Cerebellum (tissue), 4 donors: ENCODE measurements at places on chromosomes 4 and X.

DNA sequence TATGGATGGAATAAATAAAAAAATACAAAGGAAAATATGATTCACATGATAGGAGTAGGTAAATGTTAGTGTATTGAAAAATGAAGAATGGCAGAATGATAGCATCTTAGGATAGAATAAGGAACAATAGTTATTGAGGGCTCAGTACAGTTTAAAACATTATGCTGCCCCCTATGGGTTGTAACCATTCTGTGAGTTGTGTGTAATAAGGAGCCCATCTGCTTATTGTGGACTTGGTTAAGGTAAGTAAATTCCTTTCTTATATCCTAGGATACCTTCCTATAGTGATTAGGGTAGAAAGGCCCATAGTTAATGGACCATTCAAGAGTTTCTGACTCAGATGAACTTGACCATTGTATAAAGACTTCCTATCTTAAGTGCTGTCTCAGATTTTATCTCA is 195.8 kb downstream of the PDHA2 start:
- DNase-seq = no peak

DNA sequence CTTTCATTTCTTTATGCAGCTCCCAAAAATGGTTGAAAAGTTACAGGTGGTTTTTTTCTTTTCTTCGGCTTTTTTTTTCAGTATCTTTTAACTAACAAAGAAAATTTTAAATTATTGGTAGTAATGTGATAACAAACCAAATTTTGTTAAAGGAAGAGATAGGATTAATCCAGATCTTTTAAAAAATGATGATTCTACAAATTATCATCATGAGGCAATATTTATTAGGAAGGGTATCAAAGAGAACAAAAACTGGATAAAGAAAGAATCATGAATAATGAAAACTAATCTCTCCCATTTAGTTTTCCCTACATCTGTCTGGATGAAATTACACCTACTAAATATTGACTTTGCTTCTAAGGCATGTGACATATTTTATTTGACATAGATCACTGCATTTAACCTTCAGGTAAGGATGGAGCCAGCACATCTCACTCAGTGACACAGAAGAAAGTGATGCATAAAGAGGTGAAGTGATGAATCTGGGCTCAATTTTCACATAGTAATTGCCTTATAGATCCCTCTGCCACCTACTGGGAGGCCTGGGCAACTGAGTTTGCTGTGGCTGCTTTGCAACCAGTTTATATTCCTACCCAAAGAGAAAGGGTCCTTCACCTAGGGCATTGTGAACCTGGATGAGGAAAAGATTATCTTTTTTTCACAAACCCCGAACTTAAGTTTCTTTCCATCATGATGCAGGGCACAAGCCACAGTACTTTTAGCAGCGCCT is 155.6 kb downstream of the HNRNPD start:
- no peak for DNase-seq

DNA sequence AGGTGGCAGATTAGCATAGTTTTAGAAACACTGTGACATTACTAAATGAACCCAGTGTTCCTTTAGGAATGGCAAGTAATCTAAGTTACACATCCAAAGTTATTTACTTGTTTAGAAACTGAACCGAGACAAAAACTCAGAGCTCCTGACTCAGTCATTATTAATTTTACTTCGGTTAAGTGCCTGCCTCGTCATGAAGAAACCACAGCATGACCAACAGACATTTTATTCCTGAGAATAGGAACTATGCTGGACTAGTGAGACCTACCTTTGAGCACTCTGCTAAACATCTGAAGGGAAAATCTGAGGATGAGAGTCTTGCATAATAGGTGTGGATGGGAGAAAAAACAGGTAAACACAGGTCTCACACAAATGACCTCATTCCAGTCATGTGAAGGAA is 2.5 kb downstream of the BEX1 start:
- no peak for DNase-seq

DNA sequence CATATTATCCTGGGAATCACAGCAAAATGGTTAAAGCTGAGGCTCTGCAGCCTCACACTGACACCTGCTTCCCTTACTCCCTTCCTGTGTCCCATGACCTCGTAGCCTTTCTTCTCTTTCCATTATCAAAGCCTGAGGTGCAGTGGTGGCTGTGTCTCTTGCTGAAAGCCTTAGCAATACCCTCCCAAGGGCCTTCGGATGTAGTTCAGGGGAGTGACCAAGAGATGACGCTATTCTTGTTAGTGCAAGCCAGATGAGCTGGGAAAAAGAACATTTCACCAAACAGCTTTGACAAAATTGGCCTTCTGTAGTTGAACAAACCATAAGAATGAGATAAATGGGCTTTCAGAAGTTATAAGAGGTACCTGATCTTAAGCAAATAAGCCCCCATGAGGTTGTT is 31.6 kb downstream of the SMIM10L2A start:
- DNase-seq = no peak

GRCh38 chr4:141660880-141661279 is 24.5 kb downstream of the IL15 start:
- DNase-seq = no peak

- no peak for DNase-seq
These were observed 9.1 kb downstream of the ASMTL start for GRCh38 chrX:1443496-1444075.

GRCh38 chr4:121534187-121534586 is 153.4 kb upstream of the QRFPR start:
- no peak for DNase-seq

DNA sequence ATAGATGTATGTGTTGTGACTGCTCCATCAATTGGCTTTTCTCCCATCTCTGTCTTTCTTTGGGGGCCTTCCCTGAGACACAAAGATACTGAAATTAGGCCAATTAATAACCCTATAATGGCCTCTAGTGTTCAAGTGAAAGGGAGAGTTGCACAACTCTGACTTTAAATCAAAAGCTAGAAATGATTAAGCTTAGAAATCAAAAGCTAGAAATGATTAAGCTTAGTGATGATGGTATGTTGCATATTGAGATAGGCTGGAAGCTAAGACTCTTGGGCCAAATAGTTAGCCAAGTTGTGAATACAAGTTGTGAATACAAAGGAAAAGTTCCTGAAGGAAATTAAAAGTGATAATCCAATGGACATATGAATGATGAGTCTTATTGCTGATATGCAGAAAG is 452.9 kb upstream of the AGA start:
- no peak for DNase-seq

GRCh38 chr4:132865922-132866321 is 283.2 kb upstream of the PCDH10 start:
- DNase-seq = no peak

GRCh38 chr4:28227764-28228163 is 1367.1 kb downstream of the STIM2 start:
- DNase-seq = no peak

GRCh38 chrX:125295337-125295736 is 24.3 kb upstream of the TEX13C start:
- no peak for DNase-seq

DNA sequence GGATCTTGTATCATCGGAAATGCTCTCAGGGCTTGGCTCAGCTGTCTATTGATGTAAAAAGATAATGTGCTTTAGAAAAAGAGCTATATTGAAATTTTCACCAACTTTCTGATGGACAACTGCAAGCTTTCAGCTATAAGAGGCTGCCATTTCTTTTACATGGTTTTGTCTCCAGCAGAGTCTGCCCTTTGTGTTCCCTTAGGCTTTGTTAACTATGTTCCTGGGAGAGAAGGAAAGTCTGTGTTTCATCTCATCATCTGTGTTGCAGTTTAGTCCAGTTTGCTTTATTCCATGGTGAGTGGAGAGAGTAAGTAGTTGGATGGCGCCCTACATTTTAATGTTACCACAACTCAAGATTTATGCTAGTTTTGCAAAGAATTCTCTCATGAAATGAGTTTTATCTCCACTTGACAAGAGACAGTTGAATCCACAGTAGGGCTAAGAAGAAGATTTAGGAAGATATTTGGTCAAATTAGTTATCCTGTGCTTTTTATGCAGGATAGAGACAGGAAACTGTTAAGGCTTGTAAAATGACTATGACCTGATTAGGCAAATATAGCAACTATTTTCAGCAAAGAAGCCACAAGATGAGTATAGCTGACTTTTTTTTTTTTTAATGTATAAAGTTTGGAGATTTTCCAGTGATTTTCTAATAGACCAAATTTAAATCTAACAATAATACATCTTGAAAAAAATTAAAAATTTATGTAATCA is 16.5 kb downstream of the SEPTIN11 start:
- DNase-seq = no peak

DNA sequence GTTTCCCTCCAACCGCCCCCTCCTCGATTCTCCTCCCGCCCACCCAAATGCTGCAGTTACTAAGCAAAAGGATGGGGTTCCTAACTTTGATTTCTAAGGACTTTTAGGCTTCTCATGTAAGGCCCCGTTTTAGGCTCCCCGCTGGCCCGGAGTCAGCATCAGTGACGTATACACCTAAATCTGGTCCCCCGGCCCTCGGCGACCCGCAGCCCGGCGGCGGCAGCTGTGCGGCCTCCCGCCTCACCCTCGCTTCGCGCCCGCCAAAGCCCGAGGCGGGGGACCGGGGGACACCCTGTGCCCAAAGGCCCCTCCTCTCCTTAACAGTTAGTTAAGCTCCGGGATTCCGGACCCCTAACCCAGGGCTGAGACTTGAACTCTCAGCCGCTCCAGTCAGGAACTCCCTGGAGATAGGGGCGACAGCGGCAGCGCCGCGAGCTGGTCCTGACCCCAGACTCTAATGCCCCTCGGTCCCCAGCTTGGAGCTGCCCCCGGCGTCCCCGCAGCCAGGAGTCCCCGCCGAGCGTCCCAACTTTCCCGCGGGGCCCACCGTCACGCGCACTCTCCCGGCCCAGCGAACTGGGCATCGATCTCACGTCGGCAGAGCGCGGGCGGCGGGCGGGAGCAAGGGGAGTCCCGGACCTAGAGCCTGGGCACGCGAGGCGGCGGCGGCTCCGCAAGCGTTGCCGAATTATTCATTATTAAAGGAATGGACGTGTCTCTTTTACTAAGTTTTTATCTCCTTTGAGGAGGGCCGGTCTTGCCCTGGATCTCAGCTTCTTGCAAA is 1.5 kb upstream of the NR3C2 start:
- DNase-seq = peak; percentile 15

- DNase-seq = no peak
These were observed 57.6 kb upstream of the RAP1GDS1 start for GRCh38 chr4:98203332-98204235.

- no peak for DNase-seq
These were observed 127.8 kb downstream of the PHKA2 start for GRCh38 chrX:18855919-18856644.

GRCh38 chr4:173801361-173801760 is 271.3 kb upstream of the HAND2 start:
- no peak for DNase-seq

- DNase-seq = no peak
These were observed 86.3 kb downstream of the RTL9 start for GRCh38 chrX:110444996-110445395.

GRCh38 chrX:96004386-96004785 is 680.3 kb upstream of the DIAPH2 start:
- no peak for DNase-seq
